Dermis blood vessel endothelial cell (primary cell): ENCODE measurements at places on chromosomes 11 and 22. TPM values are rescaled to one million over a fixed set of nuclear protein-coding genes. Genes with fewer than 3 reads are reported as not detected.

- no peak for DNase-seq
Measured at GRCh38 chr22:44885806-44886360, 123.9 kb downstream of the PHF21B start.

FOLR1 gene
- 0.14 and 0.68 TPM in 2 replicates for total RNA-seq

- peak; percentile 64 for DNase-seq
Measured at GRCh38 chr11:14908214-14908880, 16.3 kb upstream of the CYP2R1 start.

DNA sequence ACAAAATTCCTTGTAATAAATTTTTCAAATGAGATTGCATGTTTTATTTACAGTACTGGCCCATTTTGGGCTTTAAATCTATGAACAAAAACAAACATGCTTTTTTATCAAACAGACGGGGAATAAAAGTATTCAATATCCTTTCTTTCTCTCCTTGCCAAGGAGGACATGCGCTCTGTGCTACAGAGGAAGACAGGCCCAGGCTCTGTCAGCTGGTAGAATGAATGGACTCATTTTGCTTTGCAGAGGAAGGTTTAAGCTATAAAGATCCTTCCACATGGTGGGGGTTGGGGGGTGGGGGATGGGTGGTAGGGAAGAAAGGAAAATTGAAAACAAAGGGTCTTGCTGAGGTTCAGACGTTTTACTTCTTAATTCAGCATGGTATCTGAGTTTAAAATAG lies 575.6 kb downstream of the INSC start:
- no peak for DNase-seq

GRCh38 chr11:61125310-61125684 lies 23.0 kb downstream of the CD5 start:
- no peak for DNase-seq
